Thyroid gland (tissue), 4 donors: ENCODE measurements at places on chromosomes 1 and 21. TPM values are rescaled to one million over a fixed set of nuclear protein-coding genes. Genes with fewer than 3 reads are reported as not detected.

CENPF gene
- 0.27 TPM for total RNA-seq

TTC34 gene
- total RNA-seq, result 2.2 TPM

OR2AK2 gene
- not detected for total RNA-seq

CC2D1B gene
- 68.2 TPM for total RNA-seq

PROX1 gene
- 39.9 TPM for total RNA-seq
